Stimulated activated CD4-positive, alpha-beta T cell treated with anti-CD3 and anti-CD28 coated beads, Interleukin-4, amount 100 ng/mL, for 1 hour (primary cell): ENCODE measurements at places on chromosomes 4 and X.

- no peak for DNase-seq
Measured at GRCh38 chr4:95511477-95511876, 37.3 kb downstream of the UNC5C start.

DNA sequence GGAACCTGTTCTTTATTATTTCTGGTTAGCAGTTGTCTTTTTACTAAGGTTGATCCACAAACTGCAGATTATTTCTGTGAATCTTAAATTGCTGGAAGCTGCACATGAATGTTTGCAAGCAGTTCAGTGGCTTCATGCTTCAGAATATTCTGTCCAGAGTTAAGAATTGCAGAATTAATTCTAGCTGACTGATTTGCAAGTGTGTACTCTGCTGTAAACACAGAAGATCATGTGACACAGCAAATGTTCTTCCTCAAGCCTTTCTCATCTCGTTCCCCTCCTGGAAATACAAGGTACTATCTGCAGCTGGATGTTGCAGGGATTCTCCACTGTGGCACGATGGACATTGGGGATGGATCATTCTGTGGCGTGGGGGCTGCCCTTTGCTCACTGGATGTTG, 16.8 kb upstream of the CLTRN start:
- DNase-seq, result no peak

GRCh38 chrX:110321081-110321480, 3.2 kb upstream of the AMMECR1 start:
- no peak for DNase-seq

DNA sequence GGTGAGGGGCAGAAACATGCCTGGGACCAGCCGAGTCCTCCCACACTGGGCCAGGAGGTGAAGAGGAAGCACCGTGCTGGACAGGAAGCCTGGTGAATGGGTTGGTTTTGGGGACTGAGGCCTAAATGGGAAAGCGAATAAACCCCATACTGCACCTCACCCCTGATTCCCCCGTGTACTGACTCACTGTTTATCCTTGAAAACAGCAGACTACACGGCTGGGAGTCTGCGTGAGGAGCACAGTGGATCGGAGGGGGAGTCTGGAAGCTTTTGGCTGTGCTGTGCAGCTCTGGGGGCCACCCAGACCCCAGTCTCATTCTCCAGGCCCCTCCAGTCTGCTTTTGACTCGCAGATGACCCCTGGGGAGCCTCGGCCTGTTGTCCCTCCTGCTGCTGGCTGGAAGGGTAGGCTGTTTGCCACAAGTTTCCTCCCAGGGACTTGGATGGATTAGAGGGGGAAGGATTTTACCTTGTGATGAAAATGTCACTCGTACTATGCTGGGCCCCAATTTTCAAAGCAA, 90.0 kb downstream of the PSAPL1 start:
- no peak for DNase-seq

GRCh38 chr4:152805818-152806217, 26.1 kb downstream of the ARFIP1 start:
- no peak for DNase-seq

GRCh38 chrX:132622130-132622529, 133.3 kb upstream of the MBNL3 start:
- DNase-seq, result peak; percentile 39

DNA sequence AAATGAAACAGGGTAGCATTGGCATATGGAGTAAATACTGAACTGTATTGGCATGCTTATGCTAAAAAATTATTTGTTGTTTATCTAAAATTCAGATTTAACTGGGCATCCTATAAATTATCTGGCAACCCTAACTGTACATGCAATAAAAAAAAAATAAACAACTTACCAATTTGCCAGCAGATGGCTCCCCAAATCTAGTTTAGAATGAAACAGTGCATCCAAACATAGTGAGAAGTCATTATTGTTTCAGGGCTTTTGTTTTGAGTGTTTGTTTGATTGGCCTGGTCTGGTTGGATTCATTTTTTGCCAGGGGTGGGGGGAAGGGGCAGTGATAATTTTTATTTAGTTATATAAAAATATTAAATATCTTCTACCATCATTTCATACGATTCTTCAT, 12.8 kb upstream of the NSUN7 start:
- DNase-seq, result no peak

DNA sequence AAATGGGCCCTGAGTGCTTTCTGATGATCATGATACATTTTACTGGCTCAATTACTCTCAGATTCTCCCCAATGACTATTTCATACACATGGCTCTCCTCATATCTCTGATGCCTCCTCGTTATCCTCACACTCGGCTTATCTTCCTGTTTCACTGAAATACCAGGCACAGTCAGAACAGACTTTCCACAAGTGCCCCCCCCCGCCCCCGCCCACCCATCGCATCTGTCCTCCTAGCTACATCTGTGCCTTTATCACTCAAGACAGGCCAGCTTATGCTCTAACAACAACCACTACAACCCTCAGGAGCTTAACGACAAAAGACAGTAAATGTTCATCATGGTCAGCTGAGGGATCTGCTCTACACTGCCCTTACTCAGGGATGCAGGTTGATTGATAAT, 610.6 kb upstream of the DIPK2B start:
- DNase-seq, result no peak

DNA sequence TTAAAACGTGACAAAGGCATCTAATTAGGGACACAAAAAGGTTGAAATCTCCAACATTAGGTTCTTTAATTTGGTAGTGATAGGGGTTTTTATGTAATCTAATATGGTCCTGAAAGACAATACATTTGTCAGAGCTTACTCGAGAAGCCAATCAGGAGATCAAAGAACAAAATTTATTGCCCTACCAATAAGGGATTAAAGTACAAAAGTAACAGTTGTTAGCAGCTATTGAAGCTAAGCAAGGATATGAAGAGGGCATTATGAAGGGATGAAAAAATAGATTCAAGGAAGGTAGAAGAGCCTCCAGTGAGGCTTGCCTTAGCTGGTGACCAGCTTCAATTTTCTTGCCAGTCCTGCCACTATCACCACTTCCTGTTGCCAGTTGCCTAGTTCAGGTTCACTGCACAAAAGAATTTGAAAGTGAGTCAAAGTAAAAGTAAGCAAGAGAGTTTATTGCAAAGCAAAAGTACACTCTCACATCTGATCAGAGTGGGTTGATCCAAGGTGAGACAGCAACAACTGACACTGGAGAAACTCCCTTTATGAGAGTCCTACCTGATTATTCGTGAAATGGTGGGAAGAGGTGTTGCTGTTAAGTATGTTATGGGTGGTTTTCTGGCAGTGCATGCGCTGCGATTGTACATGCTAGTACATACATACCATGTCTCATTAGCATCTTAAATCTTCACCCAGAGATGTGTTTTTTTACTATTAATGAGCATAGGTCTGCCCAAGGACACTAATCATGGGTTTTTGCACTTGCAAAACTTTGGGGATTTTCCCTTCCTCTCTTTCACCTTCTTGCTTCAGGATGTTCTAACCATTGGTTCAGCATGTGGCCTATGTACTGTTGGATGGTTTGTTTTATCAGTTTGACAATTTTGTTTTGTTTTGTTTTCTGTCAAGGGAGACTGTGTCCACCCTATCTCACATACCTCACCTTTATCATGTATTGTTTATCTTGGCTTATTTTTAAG, 263.2 kb upstream of the ITM2A start:
- DNase-seq, result no peak

- no peak for DNase-seq
Measured at GRCh38 chrX:31245714-31246113, 173.9 kb upstream of the FTHL17 start.

DNA sequence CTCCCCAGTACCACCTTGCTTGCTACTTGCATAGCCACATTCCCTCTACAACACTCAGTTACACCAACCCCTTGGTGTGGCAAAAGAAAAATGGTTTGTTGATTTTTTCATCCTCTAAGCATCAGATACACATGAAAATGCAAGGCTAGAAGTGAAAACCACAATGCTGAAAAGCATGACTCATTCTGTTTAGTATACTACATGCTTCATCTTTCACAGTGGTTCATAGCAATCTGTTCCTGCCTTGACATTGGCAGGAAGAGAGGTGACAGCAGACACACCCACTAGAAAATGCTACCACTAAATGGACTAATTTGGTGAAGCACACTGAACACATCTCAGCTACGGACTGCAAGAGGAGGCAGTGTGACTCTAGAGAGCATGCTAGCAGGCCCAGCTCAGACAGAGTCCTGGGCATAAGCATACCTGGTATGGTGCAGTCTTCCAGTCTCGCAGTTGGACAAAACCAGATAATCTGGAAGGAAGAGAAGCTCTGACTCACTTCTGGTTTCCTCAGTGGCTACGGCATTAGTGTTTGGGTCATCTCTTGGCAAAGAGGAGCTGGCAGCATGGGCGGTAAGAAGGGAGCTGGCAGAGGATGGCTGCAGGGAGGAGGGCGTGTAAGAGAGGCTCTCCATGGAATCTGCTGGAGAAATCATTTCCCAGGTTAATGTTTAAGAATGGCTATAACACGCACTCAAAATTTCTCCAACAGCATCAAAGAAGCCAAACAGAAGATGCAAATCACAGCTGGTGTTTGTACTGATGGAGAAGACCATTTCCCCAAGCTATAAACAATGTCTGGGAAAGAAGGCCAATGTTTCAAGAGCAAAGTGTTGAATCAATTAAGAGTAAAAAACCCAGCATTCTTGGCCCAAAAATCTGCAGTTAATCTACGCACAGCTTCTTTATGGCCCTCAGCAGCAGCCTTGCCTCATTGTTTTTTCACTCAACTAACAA, 37.8 kb downstream of the GAB3 start:
- DNase-seq, result no peak

GRCh38 chrX:150828785-150829184, 69.7 kb downstream of the CD99L2 start:
- DNase-seq, result no peak

DNA sequence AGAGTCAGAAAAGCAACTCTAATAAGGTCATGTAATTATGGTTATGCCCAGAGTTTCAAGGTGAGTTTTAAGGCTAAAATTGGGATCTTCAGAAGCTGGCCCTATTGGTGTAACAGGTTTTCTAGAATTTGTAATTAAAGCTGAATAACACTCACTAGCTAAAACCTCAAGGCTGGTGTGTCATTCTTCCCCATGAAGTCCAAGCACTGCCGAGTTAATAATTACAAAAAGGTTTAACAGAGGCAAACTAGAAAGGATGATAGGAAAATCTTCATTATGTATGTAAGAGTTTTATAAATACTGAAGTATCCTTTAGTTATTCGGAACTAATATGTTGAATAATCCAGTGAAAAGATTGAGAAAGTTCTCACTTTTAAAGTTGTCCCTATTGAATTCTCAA, 34.3 kb downstream of the MXRA5 start:
- no peak for DNase-seq

DNA sequence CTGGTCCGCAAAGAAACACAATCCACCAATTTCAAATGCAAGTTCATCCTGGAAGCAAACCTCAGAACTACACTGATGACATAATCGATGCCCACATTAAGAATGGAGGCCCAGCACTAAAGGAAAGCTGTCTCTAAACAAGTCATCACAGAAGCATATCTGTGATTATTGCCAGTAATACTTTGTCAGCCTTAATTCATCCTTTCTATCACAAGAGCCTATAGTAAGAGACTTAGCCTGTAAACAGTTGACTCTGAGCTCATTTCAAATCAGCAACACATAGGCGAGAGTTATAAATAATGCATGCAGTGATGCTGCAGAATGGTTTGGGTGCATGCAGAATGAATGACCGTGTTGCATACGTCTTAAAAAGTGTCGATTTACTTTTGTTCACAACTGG, 105.9 kb upstream of the ZFP42 start:
- no peak for DNase-seq

DNA sequence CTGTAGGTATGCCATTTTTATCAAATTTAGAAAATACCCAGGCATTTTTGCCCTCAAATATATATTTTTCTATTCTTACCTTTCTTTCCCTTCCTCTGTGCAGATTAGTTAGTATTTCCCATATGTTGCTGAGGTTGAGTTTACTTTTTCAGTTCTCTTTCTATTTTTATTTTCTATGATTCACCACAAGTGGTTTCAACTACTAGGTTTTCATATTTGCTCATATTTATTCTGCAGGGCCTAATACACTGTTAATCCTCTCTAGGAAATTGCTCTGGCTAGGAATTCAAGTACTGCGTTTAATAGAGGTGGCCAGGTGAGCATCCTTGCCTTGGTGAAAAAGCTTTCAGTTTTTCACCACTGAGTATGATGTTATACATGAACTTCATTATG, 1535.3 kb upstream of the PCDH10 start:
- no peak for DNase-seq

- no peak for DNase-seq
Measured at GRCh38 chr4:20347531-20347930, 95.8 kb downstream of the SLIT2 start.

GRCh38 chr4:15457406-15458201, 12.1 kb upstream of the CC2D2A start:
- no peak for DNase-seq

GRCh38 chr4:57971261-57971660, 861.1 kb upstream of the IGFBP7 start:
- no peak for DNase-seq

DNA sequence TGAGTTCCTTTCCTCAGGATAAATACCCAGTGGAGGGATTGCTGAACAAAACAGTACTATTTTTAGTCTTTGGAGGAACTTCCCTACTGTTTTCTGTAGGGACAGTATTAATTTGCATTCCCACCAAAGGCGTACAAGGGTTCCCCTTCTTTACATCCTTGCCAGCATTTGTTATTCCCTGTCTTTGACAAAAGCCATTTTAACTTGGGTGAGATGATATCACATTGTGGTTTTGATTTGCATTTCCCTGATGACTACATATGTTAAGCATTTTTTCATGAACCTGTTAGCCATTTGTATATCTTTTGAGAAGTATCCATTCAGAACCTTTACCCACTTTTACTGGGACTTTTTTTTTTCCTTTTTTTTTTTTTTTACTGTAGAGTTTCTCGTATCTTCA, 126.2 kb upstream of the ANXA10 start:
- DNase-seq, result no peak

- DNase-seq, result peak; percentile 68
Measured at GRCh38 chrX:47366041-47366722, 4.2 kb upstream of the ZNF157 start.

DNA sequence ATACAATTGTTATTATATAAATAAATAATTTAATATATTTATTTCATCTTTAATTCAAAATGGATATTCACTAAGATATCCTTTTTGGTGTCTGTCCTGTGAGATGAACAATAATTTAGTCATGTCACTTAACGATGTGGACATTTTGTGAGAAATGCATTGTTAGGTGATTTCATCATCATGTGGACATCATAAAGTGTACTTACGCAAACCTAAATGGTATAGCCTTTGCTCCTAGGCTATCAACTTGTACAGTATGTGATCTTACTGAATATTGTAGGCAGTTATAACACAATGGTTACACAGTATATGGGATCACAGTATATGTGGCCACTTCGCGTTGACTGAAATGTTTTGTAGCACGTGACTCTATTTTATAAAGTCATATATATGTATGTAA, 20.2 kb upstream of the CHRNA9 start:
- no peak for DNase-seq

GRCh38 chr4:81509822-81510221, 38.1 kb upstream of the RASGEF1B start:
- DNase-seq, result no peak

GRCh38 chr4:66955784-66956183, 589.5 kb downstream of the CENPC start:
- DNase-seq, result no peak
